ENCODE measurements at places on chromosomes 7 and 10.

DNA sequence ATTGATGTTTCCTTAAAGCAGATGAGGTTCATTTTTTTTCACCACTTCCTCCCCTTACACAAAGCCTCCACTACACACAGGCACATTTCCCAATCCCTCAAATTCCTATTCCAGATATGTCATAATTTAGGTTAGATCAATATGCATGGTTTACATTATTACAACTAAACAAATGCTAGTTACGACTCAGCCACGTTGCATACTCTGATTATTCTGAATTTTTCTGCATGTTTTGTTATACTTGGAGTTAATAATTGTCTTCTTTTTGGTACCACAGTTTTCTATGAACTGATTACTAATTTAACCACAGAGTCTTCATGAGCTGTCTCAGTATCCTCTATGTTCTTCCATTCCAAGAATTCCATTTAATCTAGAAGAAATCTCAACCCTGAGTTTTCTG lies 4.4 kb upstream of the BICC1 start:
- no peak for DNase-seq

DNA sequence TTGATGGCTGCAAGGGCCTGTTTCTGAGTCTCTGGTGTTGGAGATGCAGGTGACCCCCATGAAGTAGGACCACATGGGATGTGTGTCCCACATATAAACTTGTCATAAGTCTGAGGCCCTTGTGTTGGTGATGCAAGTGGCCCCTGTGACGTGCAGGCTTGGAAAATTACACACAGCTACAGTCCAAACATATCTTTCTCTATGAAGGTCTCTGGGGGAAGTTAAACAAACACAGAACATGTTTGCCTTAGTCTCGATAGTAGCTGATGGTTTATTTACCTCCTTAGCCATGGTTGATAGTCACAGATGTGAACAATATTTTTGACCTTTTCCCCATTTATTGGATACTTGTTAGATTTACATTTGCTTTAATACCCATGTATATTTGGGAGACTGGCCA lies 64.7 kb downstream of the ADCY1 start:
- DNase-seq, result no peak

DNA sequence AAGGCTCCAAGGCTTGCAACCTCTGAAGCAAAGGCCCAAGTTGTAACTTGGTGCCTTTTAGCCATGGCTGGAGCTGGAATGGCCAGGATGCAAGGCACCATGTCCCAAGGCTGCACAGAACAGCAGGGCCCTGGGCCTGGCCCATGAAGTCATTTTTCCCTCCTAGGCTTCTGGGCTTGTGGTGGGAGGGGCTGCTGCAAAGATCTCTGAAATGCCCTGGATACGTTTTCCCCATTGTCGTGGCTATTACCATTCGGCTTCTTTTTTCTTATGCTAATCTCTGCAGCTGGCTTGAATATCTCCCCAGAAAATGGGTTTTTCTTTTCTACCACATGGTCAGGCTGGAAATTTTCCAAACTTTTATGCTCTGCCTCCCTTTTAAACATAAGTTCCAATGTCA lies 234.2 kb downstream of the CDK14 start:
- no peak for DNase-seq

GRCh38 chr7:147796581-147796980 lies 794.0 kb upstream of the C7orf33 start:
- no peak for DNase-seq

DNA sequence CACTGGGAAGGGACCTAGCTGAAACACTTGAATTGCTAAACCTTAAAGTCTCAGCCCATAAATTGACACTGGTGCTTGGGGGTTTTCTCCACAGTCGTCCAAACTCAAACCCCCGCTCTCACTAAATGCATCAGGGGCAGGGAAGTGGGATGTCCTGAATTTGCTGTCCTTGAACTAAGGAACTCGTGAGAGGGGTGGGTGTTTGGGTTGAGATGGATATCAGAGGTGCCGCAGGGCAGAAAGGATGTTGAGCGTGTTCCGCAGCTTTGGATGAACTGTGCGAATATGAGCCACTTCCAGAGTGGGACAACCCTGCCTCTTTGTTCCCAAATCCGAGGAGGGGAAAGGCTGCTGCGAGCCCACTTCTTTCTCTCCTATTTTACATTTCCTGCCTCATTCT lies 90.3 kb upstream of the LYZL2 start:
- no peak for DNase-seq

DNA sequence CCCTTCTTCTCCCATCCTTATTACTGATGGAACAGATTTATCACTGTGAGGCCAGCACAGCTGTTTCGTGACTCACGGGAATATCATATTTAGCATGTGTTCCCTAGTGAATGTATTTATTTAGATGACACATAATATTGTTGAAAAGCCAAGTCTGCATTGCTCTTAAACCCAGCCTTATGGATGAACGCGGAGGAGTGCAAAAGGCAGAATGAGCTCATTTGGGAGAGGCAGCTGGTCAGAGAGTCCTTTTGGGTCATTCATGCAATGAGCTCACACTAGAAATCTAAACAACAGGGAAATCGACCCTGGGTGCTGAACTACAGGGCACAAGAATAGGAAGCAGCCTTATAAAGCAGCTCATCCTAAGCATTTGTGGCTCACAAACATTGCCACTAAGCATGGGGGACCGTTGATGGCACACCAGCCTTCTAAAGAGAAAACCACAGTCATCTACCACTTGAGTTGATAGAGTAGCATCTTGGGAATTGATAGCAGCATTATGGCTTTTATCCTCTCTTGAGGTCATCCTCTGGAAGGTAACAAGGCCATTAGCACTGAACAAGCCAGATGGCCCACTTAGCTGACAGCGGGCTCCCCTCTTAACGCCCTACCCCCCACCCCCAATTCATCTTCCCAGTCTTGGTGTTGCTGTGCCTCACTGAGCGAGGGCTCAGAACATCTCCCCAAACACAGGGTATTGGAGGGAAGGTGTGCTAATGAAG lies 32.9 kb upstream of the SDK1 start:
- DNase-seq, result no peak

GRCh38 chr10:121667948-121668313 lies 69.7 kb upstream of the FGFR2 start:
- DNase-seq, result no peak

- no peak for DNase-seq
Measured at GRCh38 chr10:7475046-7475911, 64.4 kb upstream of the SFMBT2 start.

DNA sequence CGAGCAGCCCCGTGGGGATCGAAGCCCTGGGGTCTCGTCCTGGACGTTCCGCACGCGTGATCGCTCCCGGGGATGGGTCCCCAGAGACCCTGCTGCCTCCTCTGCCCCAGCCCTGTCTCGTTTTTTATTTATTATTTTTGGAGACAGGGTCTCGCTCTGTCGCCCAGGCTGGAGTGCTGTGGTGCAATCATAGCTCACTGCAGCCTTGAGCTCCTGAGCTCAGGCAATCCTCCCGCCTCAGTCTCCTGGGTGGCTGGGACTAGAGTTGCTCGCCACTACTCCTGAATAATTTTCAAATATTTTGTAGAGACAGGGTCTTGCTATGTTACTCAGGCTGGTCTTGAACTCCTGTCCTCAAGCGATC lies 319 bp upstream of the STX1A start:
- DNase-seq, result no peak

GRCh38 chr7:148708026-148708885 lies 9.6 kb downstream of the CUL1 start:
- DNase-seq, result no peak

DNA sequence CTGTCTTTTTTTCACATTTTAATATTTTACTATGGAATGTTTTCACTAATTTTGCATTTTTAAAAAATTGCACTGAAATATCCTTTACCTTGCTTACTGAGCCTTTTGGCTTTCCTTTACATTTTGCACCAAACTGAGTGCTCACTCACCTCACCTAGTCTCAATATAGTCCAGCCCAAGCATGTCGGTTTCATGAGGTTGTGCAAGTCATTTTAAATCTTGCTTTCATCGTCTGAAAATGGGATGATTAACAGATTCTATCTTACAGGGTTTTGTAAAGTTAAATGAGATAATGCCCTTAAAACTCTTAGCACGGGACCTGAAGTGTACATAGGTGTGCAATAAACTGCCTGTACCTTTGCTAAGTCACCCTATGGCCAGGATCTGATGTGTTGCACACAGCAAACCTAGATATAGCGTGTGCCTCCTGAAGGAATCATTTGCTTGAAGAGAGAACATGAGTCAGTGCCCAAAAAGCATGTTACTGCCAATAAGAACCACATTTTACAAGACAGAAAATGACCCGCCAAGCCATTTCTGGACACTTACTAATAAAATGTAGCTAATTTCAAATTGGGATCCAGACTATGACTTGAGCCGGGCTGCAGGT lies 199.8 kb downstream of the JCAD start:
- no peak for DNase-seq

GRCh38 chr10:104690101-104690500 lies 49.0 kb downstream of the SORCS3 start:
- DNase-seq, result no peak

GRCh38 chr10:125337510-125337909 lies 177.1 kb upstream of the CTBP2 start:
- DNase-seq, result no peak

DNA sequence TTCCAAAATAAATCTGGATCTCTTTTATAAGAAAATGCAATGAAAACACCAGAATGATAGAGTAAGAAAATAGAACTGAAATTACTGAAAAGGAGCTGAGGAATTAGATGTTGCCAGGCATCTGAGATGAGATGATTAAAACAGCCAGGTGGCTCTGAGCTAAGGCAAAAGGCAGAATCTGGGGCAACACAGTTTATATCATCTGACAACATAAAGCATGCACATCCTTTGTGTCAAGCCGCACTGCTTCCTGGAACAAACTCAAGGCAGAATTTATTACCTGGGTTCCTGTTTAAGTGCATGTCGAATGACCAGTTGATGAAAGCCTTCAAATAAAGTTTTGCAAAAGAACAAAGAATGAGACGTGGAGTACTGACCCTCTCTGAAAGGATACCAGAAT lies 247.0 kb downstream of the SNX10 start:
- DNase-seq, result no peak

DNA sequence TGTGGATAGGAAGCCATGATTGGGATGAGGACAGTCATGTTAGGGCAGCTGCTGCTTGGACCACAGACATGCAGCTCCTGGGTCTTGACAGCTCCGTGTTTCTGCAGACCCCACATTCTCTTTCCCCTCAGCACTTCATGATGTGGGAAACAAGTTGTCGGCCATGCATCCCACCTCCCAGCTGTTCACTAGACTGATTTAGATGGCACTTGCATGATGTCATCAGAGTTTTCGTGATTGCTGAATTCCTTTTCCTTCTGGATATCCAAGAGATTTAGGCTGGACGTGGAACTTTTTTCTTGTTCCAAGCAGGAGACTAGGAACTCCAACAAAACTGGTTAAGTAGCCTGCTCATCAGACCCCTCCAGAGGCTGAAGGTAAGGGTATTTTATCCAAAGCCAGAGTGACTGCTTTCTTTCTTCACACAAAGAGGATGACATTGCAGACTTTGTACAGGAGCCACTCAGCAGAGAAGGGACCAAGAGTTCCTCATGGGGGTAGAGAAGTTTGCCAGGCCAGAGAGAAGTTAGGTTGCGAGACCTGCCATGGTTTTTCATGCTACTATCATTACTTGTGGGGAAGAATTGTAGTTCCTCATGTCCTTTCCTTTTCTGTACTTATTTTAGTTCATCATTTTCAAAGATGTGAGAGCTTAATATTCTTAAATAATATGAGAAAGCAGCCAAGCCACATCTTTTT lies 117.7 kb upstream of the GJD4 start:
- no peak for DNase-seq

- DNase-seq, result no peak
Measured at GRCh38 chr10:104144931-104145330, 23.0 kb downstream of the SFR1 start.

- no peak for DNase-seq
Measured at GRCh38 chr7:4683043-4683883, 1.2 kb downstream of the FOXK1 start.

DNA sequence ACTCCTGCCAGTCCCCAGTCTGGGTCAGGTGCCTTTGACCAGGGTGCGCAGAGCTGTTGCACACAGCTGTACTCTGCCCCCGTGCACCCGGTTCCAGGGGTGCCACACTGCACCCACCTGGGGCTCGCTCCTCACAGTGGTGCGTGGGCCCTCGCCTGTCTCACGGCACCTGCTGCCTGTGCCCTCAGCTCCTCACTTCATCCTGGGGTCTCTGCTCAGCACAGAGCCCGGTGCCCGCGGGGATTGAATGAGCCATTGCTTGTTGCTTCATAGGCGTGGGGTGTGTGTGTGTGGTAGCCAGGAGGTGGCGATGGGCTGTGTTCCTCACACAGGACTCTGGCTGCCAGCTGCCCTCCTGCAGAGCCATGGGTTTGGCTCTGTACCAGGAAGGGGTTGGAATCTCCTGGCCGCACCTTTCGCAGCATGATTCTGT lies 18.5 kb downstream of the EIF3B start:
- no peak for DNase-seq

GRCh38 chr7:32116436-32116835 lies 46.2 kb upstream of the PDE1C start:
- no peak for DNase-seq

DNA sequence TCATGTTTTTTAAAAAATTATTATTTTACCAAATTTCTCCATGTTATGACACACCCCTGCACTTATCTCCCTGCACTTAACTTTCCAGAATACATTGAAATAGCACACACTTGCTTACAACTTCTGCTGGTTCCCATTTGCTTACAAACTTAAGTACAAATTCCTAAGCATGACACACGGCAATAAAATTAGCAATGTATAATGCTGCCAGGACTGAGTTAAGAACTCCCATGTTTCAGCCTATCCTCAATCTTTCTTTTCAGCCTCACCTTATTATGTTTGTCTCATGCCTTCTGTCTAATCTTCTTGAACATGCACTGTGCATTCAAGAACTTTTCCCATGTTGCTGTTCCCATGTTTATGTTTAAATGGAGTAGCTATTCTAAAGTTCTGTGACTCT lies 40.8 kb downstream of the PRPS1L1 start:
- DNase-seq, result no peak

- DNase-seq, result no peak
Measured at GRCh38 chr10:18501198-18501597, 150.2 kb downstream of the NSUN6 start.

GRCh38 chr7:95861041-95861440 lies 88.7 kb downstream of the DYNC1I1 start:
- DNase-seq, result no peak

DNA sequence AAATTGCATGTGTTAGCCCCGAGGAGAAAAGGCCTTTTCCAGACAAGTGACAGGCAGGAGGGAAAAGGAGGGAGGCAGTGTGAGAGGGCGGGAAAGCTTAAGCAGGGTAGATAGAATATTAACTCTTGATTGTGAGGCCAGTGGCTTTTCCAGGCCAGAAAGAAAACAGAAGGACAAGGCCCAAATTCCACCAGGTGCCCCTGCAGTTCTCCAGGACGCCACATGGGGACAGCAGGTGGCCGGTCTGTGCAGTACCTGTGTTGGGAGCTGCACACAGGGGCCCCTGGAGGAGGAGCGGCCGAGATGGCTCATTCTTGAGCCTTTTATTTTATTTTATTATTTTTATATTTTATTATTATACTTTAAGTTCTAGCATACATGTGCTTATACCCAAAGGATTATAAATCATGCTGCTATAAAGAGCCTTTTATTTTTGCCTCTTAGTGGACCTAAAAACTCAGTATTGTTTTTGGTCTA lies 141.3 kb upstream of the KLF14 start:
- DNase-seq, result no peak

- no peak for DNase-seq
Measured at GRCh38 chr10:71225291-71226058, 13.1 kb downstream of the UNC5B start.
